ENCODE measurements at places on chromosomes 7 and 10.

- no peak for DNase-seq
- H3K27ac ChIP-seq, result no peak overlapping the region
- no peaks in the 10 kb centered on the region for H3K36me3 ChIP-seq
- no peaks in the 10 kb centered on the region for H3K27me3 ChIP-seq
- H3K4me3 ChIP-seq, result no peak overlapping the region
Observed at GRCh38 chr10:107028236-107028635, 136.3 kb downstream of the SORCS1 start.

DNA sequence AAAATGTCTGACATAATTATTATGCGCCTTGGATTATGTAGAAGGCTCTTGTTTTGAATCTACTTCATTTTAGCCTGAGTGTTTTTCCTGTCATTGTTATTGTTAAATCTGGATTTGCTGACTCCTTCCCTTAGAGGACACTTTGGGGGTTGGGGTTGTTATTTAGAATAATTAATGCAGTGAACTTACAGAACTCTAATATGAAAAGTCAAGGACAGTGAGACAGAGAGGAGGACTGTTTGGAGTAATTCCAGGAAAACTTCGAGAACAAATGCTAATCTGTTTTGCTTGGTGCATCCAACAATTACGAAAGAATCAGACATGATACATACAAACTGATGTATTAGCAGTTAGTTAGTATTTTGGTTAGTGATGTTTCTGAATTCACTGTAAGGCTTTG lies 146.1 kb downstream of the ABCA13 start:
- no peaks in the 10 kb centered on the region for H3K27me3 ChIP-seq
- no peak overlapping the region for H3K4me3 ChIP-seq
- DNase-seq, result no peak
- H3K4me1 ChIP-seq, result 0 out of 2 replicates have a peak, but pooled peaks cover 3% of the 10 kb centered on the region

GRCh38 chr7:47350425-47350824 lies 231.5 kb downstream of the TNS3 start:
- H3K36me3 ChIP-seq, result no peaks in the 10 kb centered on the region
- no peak overlapping the region for H3K27ac ChIP-seq
- H3K4me1 ChIP-seq, result no peaks in the 10 kb centered on the region
- H3K4me3 ChIP-seq, result no peak overlapping the region
- DNase-seq, result no peak

DNA sequence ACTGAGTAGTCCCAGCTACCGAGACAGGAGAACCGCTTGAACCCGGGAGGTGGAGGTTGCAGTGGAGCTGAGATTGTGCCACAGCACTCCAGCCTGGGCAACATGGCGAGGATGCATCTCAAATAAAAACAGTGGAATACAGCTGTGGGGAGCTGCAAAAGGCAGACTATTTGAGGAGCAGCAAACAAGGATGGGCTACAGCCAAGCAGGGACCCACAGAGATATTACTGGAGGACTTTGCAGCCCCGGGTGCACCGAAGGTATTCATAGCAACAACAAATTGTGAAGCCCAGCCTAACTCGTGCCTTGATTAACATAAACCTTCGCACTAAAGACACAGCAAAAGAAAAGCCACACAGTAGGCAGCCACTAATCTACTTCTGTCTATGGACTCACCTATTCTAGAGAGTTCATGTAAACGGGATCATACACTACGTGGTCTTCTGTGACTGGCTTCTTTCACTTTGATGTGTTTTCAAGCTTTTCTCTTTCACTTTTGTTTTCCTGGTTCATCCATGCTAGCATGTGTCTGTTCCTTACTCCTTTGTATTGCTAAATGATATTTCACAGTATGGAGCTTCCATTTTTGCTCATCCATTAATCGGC lies 34.0 kb downstream of the PODXL start:
- no peak overlapping the region for H3K27ac ChIP-seq
- DNase-seq, result no peak
- no peaks in the 10 kb centered on the region for H3K4me1 ChIP-seq
- H3K36me3 ChIP-seq, result no peaks in the 10 kb centered on the region

DNA sequence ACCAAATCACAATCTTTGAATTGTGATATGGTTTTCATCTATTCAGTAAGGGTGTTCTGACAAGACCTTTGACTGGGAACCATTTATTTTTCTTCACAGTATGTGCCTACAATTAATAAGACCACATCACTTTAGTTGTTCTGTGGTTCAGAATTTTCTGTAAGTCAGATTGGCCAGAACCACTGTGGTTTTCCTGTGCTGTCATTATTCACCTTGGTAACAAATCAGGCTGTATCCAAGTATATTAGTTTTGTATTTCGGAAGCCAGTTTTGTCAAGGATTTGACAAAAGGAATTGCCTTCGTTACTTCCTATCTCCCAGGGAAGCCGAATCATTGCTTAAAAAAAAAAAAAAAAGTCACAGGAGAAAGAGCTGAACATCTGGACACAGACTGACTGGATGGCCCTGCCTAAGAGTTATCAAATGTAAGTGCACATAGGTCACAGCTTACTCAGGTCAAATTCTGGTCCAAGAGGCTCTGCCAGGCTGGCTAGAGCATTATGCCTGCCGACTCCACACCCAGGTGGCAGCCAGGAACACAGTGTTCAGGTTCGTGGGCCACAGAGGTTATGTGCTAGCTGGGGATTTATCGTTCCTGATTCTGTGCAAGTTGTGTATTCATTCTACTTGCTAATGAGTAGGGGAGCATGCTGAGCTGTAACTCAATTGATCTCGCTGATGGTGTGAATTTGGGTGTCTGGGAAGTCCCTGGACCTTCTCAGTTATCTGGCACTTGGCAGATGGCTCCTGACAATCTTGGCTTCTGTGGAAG lies 175.3 kb downstream of the JAZF1 start:
- no peak overlapping the region for H3K27ac ChIP-seq
- H3K4me1 ChIP-seq, result peaks cover 11% of the 10 kb centered on the region
- no peak overlapping the region for H3K4me3 ChIP-seq

DNA sequence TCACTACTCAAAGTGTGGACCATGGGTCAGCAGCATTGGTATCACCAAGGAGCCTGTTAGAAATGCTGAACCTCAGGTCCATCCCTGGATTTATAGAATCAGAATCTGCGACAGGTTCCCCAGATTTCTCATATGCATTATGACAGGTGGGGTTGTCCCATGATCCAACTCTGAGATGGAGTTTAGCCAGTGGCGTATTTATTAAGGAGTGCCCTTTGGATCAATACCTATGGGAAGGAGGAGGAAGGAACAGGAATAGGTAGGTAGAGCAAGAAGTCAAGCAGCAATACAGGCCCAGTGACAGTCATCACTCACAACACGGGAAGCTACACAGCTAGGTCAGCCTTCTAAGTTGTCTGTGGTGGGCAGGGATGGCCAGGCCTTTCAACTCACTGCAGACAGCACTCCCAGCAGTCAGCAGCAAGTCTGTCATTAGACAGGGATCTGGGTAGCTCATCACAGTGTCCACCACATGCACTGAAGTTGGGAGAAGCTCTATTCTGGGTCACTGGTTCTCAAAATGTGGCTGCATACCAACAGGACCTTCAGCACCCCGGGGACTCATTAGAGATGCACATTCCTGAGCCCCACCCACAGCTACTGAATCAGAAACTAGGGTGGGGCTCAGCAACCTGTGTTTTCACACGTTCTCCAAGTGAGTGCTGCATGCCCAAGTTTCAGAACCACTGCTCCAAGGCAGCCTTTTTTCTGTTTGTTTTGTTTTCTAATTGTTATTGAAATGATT lies 532.3 kb upstream of the GALNT17 start:
- no peak for DNase-seq
- no peak overlapping the region for H3K27ac ChIP-seq
- H3K4me1 ChIP-seq, result no peaks in the 10 kb centered on the region
- peaks cover 2% of the 10 kb centered on the region for H3K27me3 ChIP-seq
- H3K36me3 ChIP-seq, result no peaks in the 10 kb centered on the region

GRCh38 chr7:69813637-69814240 lies 215.5 kb downstream of the AUTS2 start:
- no peak overlapping the region for H3K4me3 ChIP-seq
- no peaks in the 10 kb centered on the region for H3K27me3 ChIP-seq
- DNase-seq, result no peak
- peaks cover 27% of the 10 kb centered on the region for H3K4me1 ChIP-seq

- no peaks in the 10 kb centered on the region for H3K36me3 ChIP-seq
- no peaks in the 10 kb centered on the region for H3K27me3 ChIP-seq
- DNase-seq, result no peak
- H3K4me3 ChIP-seq, result no peak overlapping the region
- H3K4me1 ChIP-seq, result peaks cover 22% of the 10 kb centered on the region
Observed at GRCh38 chr10:78934532-78934898, 134.3 kb upstream of the ZMIZ1 start.

GRCh38 chr7:33062023-33062781 lies at the start of gene NT5C3A:
Gene NT5C3A (minus strand): TSS chr7:33062776. CDS start chr7:33062705, 71 bp downstream.
- peak within 1 kb of the TSS; percentile 86 for H3K4me3 ChIP-seq
- no peaks in the 10 kb centered on the region for H3K27me3 ChIP-seq
- peak within 1 kb of the TSS; percentile 75 for H3K27ac ChIP-seq
- peaks cover 36% of the 10 kb centered on the region for H3K4me1 ChIP-seq

DNA sequence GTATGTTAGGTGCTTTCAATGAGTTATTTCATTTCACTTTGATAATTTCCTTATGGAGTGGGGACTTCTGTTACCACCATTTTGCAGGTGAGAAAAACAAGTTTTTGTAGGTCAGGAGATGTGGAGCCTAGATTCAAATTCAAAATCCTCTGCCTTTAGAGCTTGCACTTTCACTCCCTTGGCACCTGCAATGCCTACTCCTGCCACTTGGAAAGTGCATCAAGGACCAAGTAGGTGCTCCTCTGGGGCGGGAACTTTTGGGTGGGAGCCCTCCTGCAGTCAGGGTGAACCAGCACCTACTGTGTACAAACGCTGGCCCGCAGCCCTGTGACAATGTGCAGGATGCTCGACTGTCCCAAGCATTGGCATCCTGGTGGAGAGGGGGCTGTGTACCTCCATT lies 199.0 kb downstream of the EMX2 start:
- no peaks in the 10 kb centered on the region for H3K4me1 ChIP-seq
- H3K36me3 ChIP-seq, result no peaks in the 10 kb centered on the region
- no peak overlapping the region for H3K4me3 ChIP-seq

Measured in Karpas-422 (cell line).